ENCODE measurements at places on chromosomes 6 and 20.

DNA sequence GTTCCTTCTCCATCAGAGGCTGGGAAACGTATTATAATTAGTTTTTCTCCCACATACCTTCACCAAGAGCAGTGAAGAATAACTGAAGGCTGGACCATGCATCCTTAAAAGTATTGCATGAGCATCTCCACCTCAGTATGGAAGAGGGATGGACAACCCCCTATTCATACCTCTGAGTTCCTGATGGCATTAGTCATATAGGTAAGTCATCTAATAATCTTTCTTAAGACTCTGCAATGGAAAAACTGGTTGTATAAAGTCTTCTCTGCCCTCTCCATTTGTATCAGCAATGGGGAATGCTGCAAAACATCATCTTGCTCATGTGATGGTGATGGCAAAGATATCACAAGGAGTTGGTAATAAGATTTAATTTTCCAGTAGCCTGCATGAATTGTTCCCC, 24.5 kb downstream of the PGM3 start:
- no peak for DNase-seq

DNA sequence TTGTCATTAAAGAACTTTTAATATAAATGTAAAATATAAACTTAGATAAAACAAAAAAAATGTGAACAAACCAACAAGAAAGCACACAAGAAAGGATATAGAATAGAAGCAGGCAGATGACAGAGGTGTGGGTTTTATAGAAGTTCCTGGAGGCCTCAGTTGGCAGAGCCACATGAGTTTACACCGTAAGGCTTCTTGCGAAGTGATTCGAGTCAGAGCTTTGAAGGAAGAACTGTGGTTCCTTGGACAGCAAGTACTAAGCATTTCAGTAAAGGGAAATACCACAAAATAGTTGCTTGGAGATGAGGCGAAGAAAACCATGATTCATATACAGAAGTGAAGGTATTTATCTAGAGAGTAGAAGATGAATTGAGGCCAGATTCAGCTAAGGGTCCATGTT, 207.9 kb upstream of the EYA4 start:
- no peak for DNase-seq

GRCh38 chr6:80282913-80283554, 176.6 kb downstream of the BCKDHB start:
- DNase-seq: no peak

DNA sequence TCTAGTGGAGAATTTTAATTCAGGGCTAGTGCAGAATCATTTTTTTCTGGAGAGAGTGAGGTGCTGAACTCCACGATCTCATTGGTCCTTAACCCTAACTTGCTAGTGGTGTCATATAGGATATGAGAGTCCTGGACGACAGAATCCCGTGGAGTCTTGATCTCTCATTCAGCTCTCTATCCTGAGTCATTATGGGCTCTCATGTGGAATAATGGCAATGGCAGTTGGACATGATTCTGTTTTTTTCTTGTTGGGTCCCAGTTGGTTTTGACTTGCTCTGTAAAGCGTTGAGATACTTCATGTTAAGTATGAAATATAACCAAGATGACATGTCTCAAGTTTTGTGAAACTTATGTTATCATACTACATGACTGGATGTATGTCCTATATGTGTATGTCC, 6.3 kb upstream of the RNF144B start:
- no peak for DNase-seq

DNA sequence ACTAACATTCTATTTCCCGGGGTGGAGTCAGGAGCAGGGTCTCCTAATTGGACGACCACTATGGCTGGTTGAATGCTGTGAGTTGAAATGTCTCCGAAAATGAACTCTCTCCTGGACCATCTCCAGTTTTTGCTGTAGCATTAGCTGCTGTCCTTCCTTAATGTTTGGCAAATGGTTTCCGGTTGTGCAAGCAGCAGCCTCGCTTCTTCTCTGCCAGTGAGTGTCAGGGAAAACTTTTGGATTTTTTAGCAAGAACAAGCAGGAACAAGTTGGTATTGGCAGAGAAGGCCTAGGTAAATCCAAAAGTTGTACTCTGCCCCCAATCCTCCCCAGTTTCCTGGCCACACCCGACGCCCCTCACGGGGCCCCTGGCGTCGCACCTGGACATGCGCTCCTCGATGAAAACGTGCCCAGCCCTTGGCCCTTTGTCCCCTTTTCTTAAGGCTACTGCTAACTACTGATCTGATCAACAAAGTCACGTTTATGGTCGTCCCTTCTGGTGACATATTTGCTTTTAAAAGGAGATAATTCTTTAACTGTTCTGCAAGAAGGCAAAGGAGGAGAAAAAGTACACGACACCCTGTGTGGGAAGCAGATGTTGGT, 103.2 kb downstream of the ARMC2 start:
- no peak for DNase-seq

DNA sequence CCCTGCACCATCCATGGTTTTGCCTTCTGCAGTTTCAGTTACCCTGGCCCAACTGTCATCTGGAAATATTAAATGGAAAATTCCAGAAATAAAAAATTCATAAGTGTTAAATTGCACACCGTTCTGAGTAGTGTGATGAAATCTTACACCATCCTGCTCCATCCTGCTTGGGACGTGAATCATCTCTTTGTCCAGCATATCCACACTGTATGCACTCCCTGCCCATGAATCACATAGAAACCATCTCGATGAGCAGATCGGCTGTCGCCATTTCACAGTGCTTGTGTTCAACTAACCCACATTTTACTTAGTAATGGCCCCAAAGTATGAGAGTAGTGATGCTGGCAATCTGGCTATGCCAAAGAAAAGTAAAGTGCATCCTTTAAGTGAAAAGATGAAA, 105.9 kb upstream of the ID4 start:
- DNase-seq: no peak

GRCh38 chr6:33173535-33174180, 18.6 kb downstream of the COL11A2 start:
- no peak for DNase-seq

- DNase-seq: no peak
These were observed 72.4 kb downstream of the ADTRP start for GRCh38 chr6:11706171-11706570.

DNA sequence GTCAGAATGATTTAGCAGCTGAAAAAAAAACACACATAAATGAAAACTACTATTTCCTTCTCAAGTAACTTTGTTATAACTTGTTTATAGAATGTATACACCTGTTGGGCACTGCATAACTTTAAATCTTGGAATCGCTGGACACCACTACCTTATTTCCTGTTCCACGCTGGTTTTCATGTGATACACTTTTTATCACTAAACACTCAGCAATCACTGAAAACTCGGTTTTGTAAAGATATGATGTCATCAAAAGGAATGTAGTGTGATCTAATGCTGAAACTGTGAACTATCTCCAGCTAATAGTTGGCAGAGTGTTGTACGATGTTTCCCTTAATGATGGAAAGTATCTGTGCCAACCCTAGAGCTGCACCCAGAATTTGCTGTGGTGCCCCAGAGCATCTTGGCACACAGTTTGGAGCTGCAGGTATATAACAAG, 127.9 kb downstream of the BACH2 start:
- DNase-seq: no peak

DNA sequence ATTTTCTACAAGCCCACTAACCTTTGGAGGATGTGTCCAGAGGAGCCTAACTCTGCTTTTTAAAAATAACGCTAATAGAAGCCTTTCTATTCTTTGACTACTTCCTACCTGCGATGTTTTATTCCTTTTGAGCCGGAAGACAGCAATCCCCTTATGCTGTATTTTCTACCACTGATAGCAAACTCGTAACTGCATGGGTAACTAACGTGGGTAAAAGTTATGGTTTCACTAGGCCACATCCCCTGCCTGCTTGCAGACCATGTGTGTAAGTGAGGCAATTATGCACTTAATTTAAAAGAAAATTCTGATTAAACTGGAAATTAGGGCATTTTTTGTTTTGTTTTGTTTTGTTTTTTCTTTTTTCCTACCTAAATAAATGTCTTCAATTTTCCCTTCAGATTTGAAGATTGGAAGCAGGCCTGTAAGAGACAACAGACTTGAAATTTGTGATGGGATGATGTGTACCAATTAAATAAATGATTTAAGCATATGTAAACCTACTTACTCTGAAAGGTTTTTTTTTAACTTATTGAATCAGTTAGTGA, 931 bp downstream of the UFL1 start:
- peak; percentile 2 for DNase-seq

DNA sequence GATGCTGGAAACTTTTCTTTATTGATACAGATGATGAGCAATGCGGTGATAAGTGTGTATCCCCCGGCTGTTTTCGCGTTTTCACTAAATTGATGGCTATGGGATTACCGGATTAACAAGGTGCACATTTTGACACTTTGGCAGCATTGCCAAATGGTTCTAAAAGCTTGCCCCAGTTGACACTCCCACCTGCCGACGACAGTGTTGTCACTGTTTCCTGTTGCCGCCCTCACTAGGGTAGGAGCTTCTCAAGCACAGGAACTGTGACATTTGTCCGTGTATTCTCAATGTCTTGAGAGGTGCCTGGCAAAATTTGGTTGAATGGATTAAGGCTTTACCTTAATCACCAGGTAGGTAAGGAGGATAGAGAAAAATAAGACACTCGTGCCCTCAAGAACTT, 9.8 kb upstream of the MAPK13 start:
- DNase-seq: peak; percentile 75

GRCh38 chr6:149154261-149154821, 163.2 kb upstream of the TAB2 start:
- peak; percentile 78 for DNase-seq

DNA sequence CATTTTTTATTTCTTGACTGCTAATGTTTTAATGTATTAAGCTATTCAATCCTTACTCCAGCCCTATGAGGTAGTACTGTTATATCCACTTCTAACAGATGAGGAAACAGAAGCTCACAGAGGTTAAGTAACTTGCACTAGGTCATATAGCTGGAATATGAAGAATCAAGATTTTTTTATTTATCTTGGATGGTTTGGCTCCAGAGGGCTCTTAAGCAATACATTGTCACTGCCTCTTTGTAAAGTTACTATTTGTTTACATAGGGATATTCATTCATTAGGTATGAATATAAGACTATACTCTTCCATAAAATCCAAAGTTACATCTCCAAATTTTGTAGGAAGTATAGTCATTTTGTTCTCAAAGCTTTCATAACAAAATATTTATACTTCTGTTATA, 113.8 kb downstream of the LAMP5 start:
- peak; percentile 49 for DNase-seq

GRCh38 chr6:170286246-170286933, 4.5 kb downstream of the DLL1 start:
- no peak for DNase-seq

DNA sequence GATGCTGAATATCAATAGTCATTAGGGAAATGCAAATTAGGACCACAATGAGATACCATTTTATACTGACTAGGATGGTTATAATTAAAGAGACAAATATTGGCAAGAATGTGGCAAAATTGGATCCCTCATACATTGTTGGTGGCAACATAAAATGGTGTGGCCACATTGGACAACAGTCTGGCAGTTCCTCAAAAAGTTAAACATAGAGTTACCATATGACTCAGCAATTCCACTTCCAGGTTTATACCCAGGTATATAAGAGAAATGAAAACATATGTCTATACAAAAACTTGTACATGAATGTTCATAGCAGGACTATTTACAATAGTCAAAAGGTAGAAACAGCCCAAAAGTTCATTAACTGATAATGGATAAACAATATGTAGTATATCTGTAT, 2.0 kb upstream of the CRIP3 start:
- peak; percentile 66 for DNase-seq

GRCh38 chr20:58102744-58103516, 125.5 kb downstream of the ANKRD60 start:
- no peak for DNase-seq

- DNase-seq: no peak
These were observed 16.1 kb downstream of the TXNDC5 start for GRCh38 chr6:7894262-7895124.

- peak; percentile 78 for DNase-seq
These were observed 75.4 kb upstream of the TMEM244 start for GRCh38 chr6:129936329-129937165.

GRCh38 chr6:5234874-5235273, 25.9 kb downstream of the LYRM4 start:
- DNase-seq: peak; percentile 55

GRCh38 chr6:61210549-61210948, 1075.5 kb downstream of the KHDRBS2 start:
- DNase-seq: no peak

- peak; percentile 29 for DNase-seq
These were observed 763 bp downstream of the C6orf47 start for GRCh38 chr6:31659649-31660380.

DNA sequence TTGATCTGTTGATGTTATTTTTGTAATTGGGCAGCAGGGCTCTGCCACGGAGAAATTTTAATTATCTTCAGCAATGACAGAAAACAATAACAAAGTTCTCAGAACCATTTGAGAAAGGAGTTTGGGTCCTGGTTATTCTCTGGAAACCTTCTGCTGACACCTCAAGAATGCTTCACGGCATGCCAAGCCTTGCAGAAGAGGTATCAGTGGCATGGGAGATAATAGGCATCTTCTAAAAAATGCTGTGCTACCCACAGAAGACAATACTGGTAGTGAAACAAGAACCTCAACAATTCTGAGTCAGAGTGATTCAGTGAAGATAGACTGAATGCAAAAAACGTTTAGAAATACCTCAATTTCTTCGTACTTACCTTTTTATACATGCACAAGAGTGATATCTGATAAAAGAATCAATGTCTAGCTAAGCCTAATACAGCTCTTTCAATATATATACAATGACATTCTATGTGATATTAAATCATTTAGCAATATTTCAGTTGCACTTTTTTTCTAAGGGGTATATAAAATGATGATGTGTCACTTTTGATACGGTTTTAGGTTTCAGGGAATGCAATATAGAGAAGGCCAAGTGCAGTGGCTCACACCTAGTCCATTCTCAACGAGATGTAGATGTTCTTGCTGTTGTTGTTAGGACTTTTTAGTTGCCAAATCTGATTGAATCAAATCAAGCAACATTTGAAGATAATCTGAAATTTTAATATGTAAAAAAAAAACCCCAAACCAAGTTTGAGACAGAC, 110.4 kb upstream of the COL21A1 start:
- DNase-seq: no peak

GRCh38 chr20:64116541-64117431, 9.4 kb upstream of the NPBWR2 start:
- no peak for DNase-seq

DNA sequence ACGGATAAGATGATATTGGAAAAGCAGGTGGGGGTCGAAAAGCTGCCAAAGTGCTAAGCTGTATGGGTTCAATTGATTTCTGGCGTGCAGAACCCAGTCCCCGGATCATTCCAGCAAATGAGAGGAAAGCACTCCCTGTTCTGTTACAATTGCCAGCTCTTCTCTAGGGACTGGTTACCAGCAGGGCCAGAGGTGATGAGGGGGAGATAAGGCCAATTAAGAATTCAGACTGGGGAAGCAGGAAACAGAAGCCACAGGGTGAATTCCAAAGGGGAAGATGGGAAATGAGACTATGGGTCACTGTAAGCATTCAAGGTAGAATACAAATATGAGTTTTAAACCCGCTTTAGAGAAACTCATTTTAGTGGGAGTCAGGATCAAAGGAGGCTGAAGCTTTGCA, 349.4 kb upstream of the MAP3K7 start:
- no peak for DNase-seq

GRCh38 chr6:166592821-166593220, 6.3 kb upstream of the RAMACL start:
- peak; percentile 41 for DNase-seq
